ENCODE measurements at places on chromosomes 7 and 10.
A peak's percentile ranks its signal among the peaks of the same experiment; 100 is the strongest.

GRCh38 chr10:373526-374309 is 238.5 kb downstream of the ZMYND11 start:
- peak; percentile 86 for DNase-seq

GRCh38 chr7:42980084-42980483 is 47.9 kb downstream of the MRPL32 start:
- peak; percentile 39 for DNase-seq

- DNase-seq = peak; percentile 36
These were observed 307.2 kb downstream of the PRPF18 start for GRCh38 chr10:13893926-13894325.

DNA sequence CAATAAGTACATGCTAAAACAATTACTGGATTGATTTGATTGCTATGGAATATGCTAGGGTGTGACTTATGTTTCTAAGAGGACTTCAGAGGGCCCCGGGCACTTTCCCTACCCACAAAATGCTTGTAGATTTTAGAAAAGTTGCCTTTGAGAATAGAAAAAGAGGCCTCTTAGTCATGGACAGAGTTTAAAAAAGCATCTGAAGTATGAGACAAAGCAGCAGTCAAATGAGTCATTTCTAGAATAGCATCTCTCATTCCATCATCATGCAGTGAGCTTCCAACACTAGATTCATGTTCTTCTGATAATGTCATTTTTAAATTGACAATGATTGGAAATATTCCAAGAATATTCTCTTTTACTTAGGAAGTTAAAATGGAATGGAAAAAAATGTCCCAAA is 675.1 kb upstream of the PCDH15 start:
- DNase-seq = no peak

- DNase-seq = peak; percentile 47
These were observed 438.1 kb downstream of the SUGCT start for GRCh38 chr7:40572810-40573465.

DNA sequence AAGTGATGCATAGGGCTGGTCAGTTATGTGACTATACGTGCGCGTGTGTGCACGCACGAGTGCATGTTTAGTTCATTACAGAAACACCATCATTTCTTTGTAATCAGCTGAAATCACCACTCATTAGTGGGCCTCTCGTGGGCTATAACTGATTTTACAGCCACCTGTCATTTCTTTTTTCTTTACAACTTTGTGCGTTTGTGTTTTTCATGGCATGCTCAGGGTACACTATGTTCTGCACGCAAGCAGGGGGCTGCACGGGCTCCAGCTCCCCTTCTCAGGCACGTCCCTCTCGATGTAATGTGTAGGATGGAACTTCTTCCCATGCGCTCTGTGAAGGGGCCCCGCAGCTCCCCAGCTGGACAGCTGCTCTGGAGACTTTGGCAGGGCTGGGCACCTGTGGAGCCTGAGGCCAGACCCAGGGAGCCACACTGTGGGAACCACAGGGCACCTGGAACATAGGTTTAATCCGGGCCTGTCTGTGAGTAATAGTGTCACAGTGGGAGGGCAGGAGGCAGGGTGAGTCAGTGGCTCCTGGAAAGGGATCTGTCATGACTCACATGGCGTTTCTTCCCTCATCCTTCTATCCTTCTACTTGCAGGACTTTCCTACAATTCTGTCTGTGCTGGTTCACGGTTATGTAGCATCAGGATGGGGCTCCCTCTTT is 4.9 kb downstream of the GCK start:
- DNase-seq = peak; percentile 87

DNA sequence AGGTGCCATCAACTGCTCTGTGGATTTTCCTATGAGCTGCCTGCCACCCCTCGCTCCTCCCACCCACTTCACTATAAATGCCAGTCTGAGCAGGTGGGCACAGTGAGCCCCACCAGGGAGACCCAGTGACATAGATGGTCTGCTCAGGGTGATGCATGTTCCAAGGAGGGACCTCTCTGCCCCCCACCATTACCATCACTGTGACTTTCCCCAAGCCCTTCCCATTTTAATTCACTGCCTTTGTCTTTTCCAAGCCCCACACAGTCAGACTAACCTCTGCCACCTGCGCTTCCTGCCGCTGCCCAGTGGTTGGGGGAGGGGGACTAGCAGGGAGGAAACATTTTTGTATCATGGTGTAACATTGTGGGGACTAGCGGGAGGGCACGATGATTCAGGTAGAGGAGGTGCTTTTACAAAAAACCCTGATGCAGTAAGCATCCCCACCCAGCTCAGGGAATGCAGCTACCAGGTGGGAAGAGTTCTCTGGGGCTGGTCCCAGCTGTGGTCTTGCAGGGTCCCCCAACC is 24.6 kb downstream of the PRSS2 start:
- DNase-seq = no peak

DNA sequence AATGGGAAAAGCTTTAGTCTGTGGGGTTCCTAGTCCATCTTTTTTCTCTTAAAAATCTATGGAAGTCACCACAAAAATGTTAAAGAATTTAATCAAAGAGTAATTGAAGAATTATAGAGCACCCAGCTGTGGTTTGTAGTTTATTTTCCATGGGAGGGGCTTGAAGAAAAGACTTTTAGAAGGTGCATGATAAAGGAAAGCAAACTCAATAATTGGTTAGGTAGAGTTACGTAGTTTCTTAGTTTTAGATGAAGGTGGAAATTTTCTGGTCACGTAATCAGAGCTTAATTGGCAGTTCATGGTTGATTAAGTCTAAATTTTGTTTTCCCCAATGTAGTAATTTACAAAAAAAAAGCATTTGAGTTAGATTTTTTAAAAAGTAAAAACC is 724 bp downstream of the ZNF107 start:
- no peak for DNase-seq

DNA sequence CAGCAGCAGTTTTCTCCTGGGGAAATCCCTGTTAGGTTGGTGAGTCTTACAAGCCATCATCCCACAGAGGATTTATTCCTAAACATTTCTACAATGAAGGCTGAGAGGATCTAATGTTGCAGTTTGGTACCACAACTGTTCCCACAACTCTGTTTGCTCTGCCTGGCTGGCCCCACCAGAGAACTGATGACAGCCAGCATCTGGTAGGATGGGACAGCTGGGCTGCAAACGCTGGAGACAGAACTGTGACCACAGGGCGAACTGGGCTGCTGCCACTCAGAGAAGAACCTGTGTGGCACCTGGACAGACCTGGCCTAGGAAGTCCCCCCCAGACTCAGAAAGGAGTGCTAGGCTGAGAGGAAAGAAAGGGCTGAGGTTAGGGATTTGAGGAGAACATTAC is 94.8 kb downstream of the CALN1 start:
- DNase-seq = no peak

DNA sequence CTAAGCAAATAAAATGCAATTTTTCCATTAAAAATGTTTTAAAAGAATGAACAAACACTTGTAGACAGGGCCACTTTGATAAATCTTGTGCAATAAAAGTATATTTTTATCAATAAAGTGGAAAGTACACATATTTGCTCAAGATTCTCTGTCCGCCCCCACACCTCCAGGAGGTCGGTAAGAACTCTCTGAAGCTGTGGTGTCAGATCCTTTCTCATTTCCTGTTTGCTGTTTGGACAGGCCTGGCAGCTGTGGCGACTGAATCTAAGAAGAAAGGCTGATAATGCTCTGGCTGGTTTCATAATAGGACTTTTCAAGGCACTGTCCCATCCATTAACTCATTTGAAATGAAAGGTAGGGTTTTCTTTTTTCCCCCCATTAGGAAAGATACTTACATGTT is 15.3 kb upstream of the ASB4 start:
- peak; percentile 76 for DNase-seq

DNA sequence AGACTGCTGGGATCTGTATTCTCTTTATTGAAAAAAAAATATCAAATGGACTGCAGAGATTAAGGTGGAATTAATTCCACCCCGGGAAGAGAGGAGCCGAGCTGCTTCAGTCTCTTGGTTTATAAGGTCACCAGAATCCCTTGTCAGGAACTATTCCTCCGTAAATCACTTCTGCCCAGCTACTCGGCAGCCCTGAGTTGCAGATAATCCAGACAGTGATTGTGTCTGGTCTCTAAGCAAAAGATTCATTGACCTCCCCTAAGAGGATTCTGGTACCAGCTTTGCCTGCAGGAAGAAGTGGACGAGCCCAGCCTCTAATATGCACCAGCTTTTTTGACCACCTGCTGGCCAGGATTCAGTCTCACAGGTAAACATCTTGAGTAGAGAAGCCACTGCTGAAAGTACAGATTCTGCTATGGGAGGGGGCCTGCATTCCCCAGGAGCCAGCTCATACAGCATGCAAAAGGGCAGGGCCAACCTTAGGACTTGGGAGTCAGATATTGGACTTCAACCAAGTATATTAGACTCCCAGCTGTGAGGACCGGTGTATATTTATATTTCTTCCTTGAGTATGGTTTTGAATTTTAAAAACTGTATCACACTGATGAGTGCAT is 27.1 kb upstream of the PLXNA4 start:
- DNase-seq = no peak

DNA sequence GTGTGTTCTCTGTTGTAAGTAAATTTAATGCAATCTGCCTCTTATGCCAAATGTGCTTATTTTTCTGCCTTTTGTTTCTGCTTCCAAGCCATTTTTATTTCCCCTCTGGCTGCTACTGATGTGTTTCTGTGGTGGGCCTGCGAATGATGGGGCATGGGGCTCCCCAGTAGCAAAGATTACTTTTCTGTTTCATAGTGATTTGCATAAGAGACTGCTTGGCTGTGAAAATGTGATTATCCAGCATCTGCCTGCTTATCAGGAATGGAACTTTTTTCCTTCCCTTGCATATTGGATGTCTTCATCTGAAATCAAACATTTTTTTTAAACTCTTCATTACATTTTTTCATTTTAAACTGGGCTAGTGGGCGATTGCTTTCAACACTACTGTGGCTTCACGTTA is 57.7 kb upstream of the BTBD16 start:
- no peak for DNase-seq

GRCh38 chr10:60331886-60332285 is 57.8 kb downstream of the ANK3 start:
- DNase-seq = no peak

DNA sequence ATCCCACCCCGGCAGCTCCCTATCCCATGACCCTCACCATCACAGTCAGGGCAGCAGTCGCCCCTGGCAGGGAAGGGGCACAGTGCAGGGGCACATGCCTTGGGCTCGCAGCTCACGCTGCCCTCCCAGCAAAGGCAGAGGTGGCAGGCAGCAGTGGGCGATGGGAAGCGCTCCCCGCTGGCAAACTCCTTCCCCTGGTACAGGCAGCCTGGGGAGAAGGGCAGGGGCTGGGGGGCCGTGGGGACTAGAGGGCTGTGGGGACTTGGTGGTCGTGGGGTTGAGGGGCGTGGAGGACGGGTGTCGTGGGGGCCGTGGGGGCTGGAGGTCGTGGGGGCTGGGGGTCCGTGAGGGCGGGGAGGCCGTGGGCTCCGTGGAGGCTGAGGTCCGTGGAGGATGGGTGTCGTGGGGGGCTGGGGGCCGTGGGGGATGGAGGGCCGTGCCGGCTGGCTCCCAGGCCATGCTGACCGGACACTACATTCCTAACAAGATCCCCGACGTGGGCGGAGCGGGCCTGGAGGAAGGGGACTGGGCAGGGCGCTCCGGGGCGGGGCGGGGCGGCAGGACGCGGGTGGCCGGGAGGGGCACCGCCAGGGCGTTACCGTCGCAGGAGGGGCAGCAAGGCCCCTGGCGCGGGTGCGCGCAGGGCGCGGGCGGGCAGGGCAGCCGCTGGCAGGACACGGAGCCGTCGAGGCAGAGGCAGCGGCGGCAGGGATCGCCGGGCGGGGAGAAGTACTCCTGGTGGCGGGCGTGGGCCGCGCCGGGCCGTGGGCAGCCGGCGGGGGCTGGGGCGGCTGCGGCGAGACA is 20.0 kb downstream of the KCP start:
- DNase-seq = no peak

DNA sequence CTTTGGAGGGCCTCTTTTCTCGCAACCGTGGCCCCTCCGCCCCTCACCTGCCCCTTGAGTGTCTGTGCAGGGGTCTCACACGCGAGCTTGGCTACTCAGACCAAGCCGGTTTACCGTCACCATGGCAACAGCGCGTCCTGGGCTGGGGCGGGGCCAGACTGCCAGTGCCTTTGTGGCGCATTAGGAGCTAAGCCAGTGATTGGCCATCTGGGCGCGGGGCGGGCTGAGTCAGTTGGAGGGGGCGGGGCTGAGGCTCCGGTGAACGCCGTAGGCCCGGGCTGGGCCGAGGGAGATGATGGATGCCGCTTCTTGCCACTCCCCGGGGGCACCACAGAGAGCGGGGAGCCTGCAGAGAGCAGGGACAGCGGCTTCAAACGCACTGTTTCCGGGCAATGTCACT is 48.7 kb upstream of the FXYD4 start:
- peak; percentile 64 for DNase-seq

DNA sequence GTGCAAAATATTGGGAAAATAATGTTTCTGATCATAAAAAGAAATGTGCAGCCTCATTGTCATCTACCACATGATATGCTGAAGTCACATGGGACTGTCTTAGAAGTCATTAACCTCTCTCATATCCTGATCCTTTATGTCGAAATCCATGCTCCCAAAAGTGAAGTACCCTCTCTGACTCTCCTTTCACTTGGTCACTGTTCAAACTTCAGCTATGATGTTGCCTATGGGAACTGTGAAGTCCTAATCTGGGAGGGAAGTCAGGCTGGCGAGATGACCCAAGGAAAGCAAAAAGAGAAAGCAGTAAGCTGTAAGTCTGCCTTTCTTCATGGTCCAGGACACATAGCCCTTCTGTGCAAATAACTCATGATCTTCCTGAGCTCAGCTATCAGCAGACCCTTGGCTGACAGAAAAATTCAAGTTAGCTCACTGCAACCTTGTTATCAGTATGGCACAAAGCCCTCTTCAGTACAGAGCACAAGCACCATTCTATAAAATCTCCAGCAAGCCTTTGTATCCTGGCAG is 29.5 kb downstream of the WASL start:
- no peak for DNase-seq

- DNase-seq = no peak
These were observed 108.1 kb downstream of the GRID1 start for GRCh38 chr10:86258499-86258898.

DNA sequence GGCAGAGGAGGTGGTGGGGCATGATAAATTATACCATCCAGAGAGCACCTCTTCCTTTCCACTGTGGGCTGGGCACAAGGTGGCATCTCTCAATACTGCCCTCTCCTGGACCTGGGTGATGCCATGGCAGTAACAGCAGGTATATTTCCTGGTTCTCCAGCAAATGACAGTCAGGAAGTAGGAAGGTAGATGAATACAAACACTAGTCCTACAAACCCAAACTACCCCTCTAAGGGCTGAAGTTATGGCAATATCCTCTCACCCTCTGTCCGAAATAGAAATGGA is 1004.9 kb downstream of the KCNMA1 start:
- peak; percentile 14 for DNase-seq

GRCh38 chr10:73816917-73817729 is 5.7 kb upstream of the NDST2 start:
- no peak for DNase-seq

DNA sequence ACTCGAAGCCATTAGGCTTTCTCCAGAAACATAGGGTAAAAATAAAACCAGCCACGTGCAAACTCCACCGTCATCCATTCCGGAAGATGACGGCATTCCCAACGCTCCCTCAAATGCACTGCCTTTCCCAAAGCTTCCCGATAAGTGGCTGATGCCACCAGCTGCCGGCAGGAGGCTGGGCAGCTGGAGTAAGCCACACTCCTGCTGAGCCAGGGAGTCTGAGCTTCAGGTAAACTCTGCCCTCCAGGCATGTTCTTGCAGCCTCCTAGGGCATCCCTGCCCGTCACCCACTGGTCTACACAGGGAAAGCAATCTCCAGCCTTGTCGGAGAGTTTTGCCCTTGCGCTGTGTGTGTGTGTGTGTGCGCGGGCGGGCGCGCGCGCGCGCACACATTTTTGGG is 40.5 kb upstream of the TMEM273 start:
- DNase-seq = no peak

Measured in amniotic epithelial cell (primary cell).